ENCODE measurements at places on chromosomes 1 and 21.

GRCh38 chr1:64920941-64921589 is 45.3 kb downstream of the JAK1 start:
- DNase-seq: no peak

DNA sequence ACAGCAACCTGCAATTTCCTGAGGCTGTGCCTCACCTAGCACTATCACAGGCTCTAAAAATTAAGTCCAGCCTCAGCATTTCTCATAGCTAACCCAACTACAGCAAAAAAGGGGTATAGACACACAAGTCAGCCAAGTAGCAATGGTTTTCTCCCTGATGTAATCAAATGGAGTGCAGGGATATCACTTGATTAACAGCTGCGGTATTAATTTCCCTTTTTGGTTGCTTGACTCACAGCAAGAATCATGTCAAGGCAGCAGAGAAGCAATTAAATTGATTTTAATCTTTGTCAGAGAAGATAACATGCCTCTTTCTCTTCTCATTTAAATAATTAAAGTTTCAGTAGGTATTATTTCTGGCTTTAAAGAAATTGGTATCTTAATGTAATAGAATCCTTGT is 278.9 kb downstream of the RWDD3 start:
- DNase-seq: no peak

- DNase-seq: no peak
Measured at GRCh38 chr1:194598098-194598497, 1411.7 kb upstream of the B3GALT2 start.

GRCh38 chr1:37474697-37475379 is 458 bp downstream of the ZC3H12A start:
- no peak for DNase-seq

- DNase-seq: peak; percentile 11
Measured at GRCh38 chr21:44836666-44837471, 19.0 kb upstream of the SUMO3 start.

- no peak for DNase-seq
Measured at GRCh38 chr1:31708324-31708723, 4.5 kb upstream of the COL16A1 start.

GRCh38 chr1:40732756-40733301 is 41.3 kb downstream of the NFYC start:
- no peak for DNase-seq

DNA sequence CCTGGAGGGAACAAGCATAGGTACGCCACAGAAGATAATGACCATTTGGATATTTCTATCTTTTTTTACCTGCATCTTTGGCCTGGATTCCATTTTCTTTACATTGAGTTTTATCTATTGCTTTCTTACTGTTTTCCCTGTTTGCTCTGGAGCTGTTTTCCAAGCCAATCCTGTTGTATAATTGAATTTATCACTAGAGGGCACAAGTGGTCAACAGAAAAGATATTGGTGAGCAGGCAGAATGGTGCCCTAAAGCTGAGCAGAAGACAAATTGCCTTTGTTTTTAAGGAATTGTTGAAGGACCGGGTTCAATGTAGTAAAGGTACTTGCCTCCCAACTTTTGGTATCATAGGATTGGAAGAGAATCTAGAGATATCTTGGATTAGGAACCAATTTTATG is 152.8 kb downstream of the PPP1R12B start:
- DNase-seq: peak; percentile 22

DNA sequence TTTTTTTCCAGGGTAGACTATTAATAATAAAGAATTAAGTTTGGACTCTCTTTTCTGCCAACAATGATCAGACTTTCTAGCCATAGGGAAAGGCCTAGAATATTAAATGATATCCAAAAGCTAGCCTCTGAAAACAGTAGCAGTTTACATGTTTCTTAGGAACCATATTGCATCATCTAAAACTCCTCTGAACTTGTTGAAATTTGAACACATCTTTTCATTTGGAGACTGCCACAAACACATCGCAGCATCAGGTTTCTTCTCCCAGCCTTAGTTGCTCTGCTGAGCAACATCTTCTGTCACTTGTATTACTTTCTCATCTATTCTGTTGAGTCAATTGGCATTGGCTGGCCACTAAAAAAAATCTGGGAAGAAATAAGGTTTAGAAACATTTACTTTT is 63.2 kb upstream of the GNG4 start:
- no peak for DNase-seq

GRCh38 chr1:1161683-1162079 is 12.0 kb upstream of the TTLL10 start:
- DNase-seq: no peak

Data from AML-193 (cell line).